ENCODE measurements at places on chromosomes 12 and 14. TPM values are rescaled to one million over a fixed set of nuclear protein-coding genes. Genes with fewer than 3 reads are reported as not detected.

Gene KRT85
- not detected for total RNA-seq

Gene TMEM121
- 2.2 TPM for total RNA-seq

Gene CLEC12A
- total RNA-seq: not detected

Gene DCAF5
- 39.6 TPM for total RNA-seq

Gene KRT3
- total RNA-seq: not detected

Gene PELI2
- total RNA-seq: 0.33 TPM

Gene VDR
- 89.5 TPM for total RNA-seq

Gene HOXC9
- total RNA-seq: 3.2 TPM

Gene IL22
- total RNA-seq: not detected

Gene KCNH3
- under 0.01 TPM for total RNA-seq

Gene PLA2G1B
- not detected for total RNA-seq

Gene GPX2
- 22.0 TPM for total RNA-seq

Gene KRT72
- not detected for total RNA-seq

Gene ALG10
- 18.7 TPM for total RNA-seq

Gene CD9
- total RNA-seq: 470 TPM

Gene HELB
- 4.3 TPM for total RNA-seq

Gene PUS1
- 7.3 TPM for total RNA-seq

Gene SLC25A47
- not detected for total RNA-seq

Gene LRRC43
- total RNA-seq: 0.50 TPM

Gene CCDC38
- total RNA-seq: not detected

Gene STAC3
- total RNA-seq: 0.50 TPM

Gene LRP6
- total RNA-seq: 19.2 TPM

Gene MUCL1
- total RNA-seq: not detected

Gene KLRF1
- not detected for total RNA-seq

Gene GDF3
- not detected for total RNA-seq

Gene ADAM21
- total RNA-seq: 1.2 TPM

Gene C14orf119
- 42.1 TPM for total RNA-seq

Gene WDR20
- 27.3 TPM for total RNA-seq

Gene KRT83
- total RNA-seq: 5.9 TPM

Gene TAMALIN
- total RNA-seq: not detected

Gene UBR7
- 20.3 TPM for total RNA-seq

Gene PCED1B
- 10.3 TPM for total RNA-seq

Gene FBRSL1
- 58.6 TPM for total RNA-seq

Gene OLR1
- total RNA-seq: 0.17 TPM

Gene CIROP
- total RNA-seq: not detected

Gene CD163L1
- 2.0 TPM for total RNA-seq

Gene IQSEC3
- total RNA-seq: not detected

Gene KRT8
- 397 TPM for total RNA-seq

Gene KRT7
- total RNA-seq: 2,215 TPM

Gene RBP5
- total RNA-seq: not detected

Gene TAOK3
- total RNA-seq: 71.9 TPM

Gene CCDC177
- not detected for total RNA-seq

All from mammary epithelial cell (primary cell).